ENCODE measurements at places on chromosomes 7 and 10.

DNA sequence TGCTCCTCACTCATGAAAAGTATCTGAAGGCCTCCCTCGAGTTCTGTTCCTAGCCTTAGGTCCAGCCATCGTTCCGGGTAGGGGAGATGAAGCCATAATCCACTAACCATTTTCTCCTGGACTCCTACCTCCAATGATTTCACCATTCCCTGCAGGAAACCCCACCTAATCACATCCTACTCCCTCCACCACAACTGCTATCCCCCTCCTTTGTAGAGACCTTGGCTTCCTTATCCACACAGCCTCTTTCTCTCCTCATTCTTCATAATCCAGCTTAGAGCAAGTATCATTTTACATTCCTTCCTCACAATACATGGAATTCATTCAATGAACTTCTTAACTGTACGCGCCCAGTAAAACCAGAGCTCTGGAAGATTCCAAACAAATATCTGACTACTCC, 18.7 kb downstream of the HNRNPF start:
- no peak for DNase-seq

DNA sequence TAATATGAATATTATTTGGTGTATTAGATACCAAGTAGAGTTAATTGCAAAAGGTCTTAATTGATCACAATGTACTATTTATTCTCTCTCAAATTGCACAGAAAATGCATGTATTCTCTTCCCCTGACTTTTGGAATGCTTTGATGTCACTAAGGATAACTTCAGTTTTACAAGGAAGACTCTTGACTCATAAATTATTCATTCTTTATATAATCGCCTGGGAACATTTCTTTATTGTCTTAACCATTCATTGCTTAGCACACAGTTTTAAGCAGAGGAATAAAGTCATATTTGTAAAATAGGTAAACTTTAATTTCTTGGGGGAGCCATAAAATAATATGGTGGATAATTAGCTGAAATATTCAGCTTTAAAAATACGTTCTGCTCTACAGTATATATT, 306.0 kb upstream of the TMEM229A start:
- DNase-seq, result no peak

- no peak for DNase-seq
These were observed 81.3 kb upstream of the UNC5B start for GRCh38 chr10:71131096-71131495.

GRCh38 chr7:36521911-36522310, 132.2 kb downstream of the ANLN start:
- DNase-seq, result no peak
